AG20443 (cell line): ENCODE measurements at places on chromosomes 4 and X.

- DNase-seq = no peak
These were observed 348.5 kb upstream of the FTHL17 start for GRCh38 chrX:31420302-31420701.

- no peak for DNase-seq
These were observed 130.3 kb downstream of the GPR143 start for GRCh38 chrX:9635368-9635767.

GRCh38 chrX:538311-538710, 92.3 kb upstream of the SHOX start:
- no peak for DNase-seq

- no peak for DNase-seq
These were observed 854.4 kb upstream of the AGA start for GRCh38 chr4:178296669-178297068.

DNA sequence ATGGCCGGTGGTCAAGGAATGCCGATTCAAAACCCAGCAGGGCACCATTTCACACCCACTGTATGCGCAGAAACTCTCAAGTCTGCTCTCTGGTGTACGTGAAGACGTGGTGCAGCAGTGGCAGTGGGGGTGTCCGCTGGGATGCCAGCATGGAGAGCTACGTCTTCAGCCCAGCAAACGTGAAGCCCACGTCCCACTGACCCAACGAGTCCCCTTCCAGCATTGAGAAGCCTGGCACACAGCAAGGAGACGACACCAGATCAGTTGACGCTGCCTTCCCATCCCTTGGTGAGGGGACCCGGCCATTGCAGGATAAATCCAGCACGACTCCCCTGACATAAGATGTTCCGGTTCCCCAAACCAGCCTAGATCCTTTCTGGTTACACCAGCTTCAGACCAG, 2.2 kb upstream of the PLXNB3 start:
- no peak for DNase-seq

DNA sequence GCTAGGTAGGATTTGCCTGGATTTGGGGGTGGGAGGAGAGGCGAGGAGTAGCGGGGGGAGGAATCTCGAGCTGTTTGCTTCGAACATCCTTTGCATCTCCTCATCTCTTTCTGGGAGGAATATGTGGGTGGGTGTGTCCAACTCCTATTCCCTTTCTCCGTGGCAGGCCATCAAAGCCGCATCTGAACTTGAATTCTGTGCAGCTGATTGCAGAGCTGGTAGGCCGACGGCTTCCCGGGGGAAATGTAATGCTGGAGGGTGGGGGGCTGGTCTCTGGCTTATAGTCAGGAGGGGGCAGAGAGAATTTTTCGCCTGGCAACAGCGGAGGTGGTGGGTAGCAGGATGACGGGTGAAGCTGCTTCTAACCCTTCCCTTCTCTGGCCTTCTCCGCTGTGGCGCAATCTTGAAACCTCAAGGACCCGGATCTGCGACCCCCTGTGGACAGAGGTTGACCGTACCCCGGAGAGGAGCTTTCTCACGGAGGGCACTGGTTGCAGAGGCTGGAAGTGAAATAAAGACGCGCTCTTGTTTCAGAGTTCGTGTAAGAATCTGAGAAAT, 628 bp downstream of the ZCCHC12 start:
- DNase-seq = no peak

DNA sequence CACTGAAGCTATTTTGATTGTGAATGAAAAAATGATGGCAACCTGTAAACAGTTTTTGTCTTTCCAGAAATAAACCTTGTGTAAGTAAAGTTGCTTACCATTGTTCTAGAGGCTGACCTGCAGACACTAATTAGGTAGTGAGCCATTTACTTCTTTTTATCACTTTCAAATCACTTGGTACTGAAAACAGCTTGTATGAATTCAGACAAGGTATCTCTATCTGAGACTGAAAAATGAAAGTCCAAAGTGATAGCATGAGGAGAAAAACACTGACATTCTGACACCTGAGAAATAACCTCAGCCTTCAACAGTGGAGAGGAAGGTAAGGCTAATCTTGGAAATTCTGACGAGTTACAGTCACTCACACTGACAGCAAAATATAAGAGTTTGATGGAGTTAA, 238.8 kb downstream of the GPC3 start:
- DNase-seq = no peak

- DNase-seq = no peak
These were observed 238.1 kb upstream of the STS start for GRCh38 chrX:6909396-6909795.

GRCh38 chr4:1300466-1301455, 11.1 kb downstream of the MAEA start:
- peak; percentile 52 for DNase-seq

DNA sequence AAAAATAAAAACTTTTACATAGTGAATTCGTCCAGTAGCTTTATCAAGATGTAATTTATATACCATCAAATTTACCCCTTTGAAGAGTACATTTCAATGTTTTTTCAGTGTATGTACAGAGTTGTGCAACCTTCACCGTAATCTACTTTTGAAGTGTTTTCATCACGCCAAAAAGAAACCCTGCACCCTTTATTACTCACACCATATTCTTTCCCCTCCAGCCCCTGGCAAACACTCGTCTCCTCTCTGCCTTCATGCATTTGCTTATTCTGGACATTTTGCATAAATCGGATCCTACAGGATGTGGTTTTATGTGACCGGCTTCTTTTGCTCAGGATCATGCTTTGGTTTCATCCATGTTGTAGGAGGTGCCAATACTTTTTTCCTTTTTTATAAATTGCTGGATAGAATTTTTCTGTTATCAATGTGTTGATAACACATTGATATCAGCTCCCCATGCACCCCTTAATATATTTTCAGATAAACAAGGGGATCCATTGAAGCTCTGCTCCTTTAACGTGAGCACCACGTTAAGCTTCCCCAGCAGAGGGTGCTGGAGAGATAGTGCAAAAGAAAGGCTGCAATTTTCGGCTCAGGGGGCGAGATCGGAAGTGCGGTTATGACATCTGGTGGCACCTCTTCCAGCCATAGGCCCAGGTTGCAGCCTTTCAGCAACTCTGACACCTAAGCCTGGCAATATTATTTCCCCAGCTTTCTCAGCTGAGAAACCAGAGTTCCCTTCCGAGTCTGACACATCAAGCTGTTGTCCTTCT, 100.1 kb upstream of the VCX3B start:
- no peak for DNase-seq

GRCh38 chrX:65751519-65751918, 84.1 kb downstream of the MSN start:
- no peak for DNase-seq

DNA sequence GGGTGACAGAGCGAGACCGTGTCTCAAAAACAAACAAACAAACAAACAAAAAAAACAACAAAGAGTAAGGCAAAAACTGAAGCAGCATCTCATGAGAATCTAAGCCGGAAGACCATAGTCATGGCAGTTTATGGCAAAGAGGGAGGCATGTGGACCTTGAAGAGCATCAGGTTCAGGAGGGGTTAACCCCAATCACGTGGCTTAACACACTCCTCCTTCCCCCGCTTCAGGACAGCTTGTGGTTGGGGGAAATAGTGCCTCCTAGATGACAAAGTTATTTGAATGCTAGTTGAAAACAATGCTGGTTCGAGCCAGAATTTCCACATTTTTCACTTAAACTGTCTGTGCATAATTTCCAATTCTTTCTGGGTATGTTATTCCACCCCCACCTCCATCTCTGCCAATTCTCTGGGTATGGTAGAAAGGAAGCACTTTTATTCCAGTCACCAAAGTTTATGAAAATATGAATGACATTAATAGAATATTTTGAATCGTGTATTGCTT, 11.7 kb upstream of the MAP7D3 start:
- DNase-seq = no peak

GRCh38 chrX:54049801-54050200, 5.5 kb upstream of the PHF8 start:
- no peak for DNase-seq
